ENCODE measurements at places on chromosomes 16 and 17. TPM values are rescaled to one million over a fixed set of nuclear protein-coding genes. Genes with fewer than 3 reads are reported as not detected.

PERCC1 gene
- not detected for polyA plus RNA-seq

ENPP7 gene
- polyA plus RNA-seq, result not detected

HOXB9 gene
- polyA plus RNA-seq, result not detected

SHCBP1 gene
- polyA plus RNA-seq, result 0.54 TPM

RDM1 gene
- not detected for polyA plus RNA-seq

CEP20 gene
- polyA plus RNA-seq, result 35.8 TPM

FBXW10B gene
- polyA plus RNA-seq, result not detected

ST6GALNAC2 gene
- not detected for polyA plus RNA-seq

NKIRAS2 gene
- polyA plus RNA-seq, result 69.9 TPM

COPRS gene
- 54.3 TPM for polyA plus RNA-seq

DOK4 gene
- polyA plus RNA-seq, result 214 TPM

CLUH gene
- polyA plus RNA-seq, result 47.5 TPM
